Fibroblast of skin of right biceps (primary cell): ENCODE measurements at places on chromosomes 16 and 17.

DNA sequence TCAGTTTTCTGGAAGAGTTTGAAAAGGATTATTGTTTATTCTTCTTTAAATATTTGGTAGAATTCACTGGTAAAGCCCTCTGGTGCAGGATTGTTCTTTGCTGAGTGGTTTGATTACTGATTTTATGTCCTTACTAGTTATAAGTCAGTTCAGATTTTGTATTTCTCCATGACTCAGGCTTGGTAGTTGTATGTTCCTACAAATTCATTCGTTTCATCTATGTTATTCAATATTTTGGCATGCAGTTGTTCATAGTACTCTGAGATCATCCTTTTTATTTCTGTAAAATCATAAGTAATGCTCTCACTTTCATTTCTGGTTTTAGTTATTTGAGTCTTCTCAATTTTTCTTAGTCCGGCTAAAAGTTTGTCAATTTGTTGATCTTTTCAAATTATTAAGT lies 58.1 kb upstream of the CRYM start:
- peak; percentile 12 for DNase-seq

GRCh38 chr17:41581366-41582060 lies 5.2 kb downstream of the KRT14 start:
- DNase-seq: no peak

- DNase-seq: no peak
Observed at GRCh38 chr16:47722046-47722445, 260.9 kb downstream of the PHKB start.

- no peak for DNase-seq
Observed at GRCh38 chr17:67659028-67659427, 58.7 kb upstream of the NOL11 start.

DNA sequence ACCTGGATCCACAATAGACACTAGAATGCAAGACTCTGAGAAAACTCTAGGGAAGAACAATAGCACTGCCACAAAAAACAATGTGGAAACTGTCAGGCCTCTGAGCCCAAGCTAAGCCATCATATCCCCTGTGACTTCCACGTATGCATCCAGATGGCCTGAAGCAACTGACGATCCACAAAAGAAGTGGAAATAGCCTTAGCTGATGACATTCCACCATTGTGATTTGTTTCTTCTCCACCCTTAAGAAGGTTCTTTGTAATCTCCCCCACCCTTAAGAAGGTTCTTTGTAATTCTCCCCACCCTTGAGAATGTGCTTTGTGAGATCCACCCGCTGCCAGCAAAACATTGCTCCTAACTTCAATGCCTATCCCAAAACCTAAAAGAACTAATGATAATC lies 39.2 kb upstream of the TNRC6C start:
- no peak for DNase-seq

DNA sequence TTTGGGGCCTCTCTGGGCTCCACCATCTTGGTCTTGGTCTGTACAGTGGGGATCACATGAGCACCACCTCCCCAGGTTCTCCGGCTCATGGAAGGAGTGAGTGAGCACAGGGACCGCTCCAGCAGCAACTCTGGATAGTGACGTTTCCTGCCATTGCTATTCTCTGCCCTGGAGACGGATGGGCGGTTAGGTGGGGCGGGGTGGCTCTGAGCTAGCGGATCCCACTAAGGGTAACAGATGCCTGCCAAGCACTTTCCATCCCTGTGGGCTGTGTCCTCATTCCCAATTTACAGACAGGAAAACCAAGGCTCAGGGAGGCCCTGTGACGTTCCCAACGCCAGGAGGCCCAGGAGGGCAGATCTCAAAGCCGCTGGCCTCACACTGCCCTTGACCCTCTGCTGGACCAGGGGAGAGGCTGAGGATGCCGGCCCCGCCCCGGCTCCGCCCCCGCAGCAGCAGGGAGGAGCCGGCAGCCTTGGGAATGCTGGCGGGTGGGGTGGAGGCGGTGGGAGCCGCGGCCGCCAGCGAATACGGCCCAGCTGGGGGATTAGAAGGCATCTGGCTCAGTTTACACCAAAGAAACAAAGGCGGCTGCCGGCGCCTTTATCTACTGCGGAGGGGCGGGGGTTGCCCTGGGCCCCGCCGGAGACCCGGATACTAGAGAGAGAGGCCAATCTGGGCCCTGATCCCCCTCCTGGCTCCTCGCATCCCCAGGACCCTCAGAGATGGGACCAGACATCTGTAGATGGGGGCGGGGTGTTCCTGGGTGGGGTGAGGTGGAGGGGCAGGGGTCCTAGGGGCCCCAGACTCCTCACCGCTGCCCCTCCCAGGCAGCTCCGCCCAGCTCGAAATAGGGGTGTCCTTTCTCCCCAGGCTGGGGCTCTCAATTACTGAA lies 122.3 kb upstream of the CIBAR2 start:
- peak; percentile 87 for DNase-seq

GRCh38 chr16:53576904-53577303 lies 73.9 kb upstream of the AKTIP start:
- no peak for DNase-seq

DNA sequence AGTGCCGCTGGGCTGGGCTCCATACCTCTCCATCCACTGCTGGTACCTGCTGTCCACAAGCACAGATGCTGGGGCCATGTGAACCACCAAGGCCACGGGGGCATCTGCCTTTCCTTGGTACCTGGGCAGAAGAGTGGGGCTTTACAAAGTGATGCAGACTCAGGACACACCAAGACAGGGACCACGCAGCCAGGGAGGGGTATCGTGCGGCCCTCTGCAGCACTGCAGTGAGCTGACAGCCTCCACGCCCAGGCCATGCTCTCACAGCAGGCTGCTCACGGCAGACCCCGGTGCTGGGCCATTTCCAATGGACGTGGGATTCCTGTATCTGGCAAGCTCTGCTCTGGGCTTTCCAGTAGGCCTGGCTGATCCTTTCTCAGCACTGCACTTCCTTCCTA lies 14.4 kb downstream of the ELAC2 start:
- DNase-seq: no peak
